HuH-7.5 (cell line): ENCODE measurements at places on chromosomes 5 and 9.

DNA sequence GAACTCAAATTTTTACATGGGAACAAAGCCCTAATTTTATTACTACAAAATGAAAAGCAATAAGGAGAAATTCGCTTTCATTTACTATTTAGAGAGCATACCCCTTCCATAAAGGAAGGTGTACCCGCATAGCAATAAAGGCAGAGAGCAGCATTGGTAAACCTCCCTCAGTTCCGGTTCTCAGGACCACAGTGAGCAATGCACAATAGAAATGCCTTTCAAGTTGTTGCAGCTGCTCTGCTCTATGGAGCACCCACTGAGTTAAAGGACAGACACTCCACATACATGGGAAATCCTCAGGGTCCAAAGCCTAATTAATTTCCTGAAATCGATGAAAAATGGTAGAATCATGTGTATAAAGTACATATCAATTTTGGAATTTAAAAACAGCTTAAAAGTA is 89.9 kb upstream of the MPDZ start:
- no peak for DNase-seq

GRCh38 chr5:74401946-74402320 is 238.6 kb downstream of the ENC1 start:
- DNase-seq, result no peak

GRCh38 chr5:95283761-95284571 is 928 bp downstream of the MCTP1 start:
- peak; percentile 41 for DNase-seq

DNA sequence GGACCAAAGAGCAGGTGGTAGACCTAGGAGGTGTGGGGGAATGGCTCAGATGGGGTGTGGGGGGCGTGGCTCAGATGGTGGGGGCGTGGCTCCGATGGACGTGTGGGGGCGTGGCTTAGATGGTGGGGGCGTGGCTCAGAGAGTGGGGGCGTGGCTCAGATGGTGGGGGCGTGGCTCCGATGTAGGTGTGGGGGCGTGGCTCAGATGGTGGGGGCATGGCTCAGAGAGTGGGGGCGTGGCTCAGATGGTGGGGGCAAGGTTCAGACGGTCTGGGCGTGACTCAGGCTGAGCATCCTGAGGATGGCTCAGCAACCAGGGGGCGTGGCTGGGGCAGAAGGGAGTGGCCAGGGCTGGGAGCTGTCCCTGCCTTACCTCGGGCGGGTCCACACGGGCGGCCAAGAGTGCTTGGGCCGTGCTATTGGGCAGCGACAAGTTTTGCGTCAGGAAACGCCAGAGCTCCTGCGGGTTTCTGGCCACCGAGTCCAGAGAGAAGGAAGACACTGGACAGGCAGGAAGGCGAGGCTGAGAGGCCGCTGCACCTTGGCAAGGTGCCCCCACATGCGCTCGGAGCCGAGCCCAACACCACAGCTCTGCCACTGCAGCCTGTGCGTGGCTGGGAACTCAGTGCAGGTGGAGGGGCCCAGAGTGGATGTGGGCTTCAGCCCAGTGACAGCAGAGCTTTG is 5.9 kb downstream of the ABCA2 start:
- DNase-seq, result peak; percentile 87

DNA sequence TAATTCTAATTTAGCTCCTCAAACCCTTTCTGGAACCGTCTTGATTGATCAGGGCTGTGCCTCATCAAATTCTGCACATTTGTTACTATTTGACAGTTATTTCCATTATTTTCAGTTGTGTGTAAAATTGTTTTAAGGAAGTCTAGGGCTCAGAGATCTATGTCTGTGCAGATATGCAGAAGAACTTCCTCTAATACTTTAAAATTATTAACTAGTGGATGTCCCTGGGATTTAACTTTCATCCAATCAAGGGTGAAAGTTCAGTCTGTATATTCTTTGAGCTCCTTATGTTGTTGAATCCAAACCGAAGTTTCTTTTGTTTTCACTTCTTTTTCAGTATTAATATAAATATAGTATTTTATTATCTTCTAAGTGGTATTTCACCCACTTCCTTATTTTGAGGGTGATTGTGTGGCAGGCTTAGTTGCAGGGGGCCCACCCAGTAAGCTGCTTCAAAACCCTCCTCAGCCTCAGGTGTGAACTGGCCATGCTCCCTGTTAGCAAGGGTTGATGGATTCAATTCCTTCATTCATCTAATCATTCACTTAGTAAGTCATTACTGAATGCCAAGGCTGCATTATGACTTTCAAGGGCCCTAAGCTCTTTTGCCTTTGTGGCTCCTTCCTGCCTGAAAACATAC is 2.1 kb upstream of the CAMLG start:
- DNase-seq, result no peak

DNA sequence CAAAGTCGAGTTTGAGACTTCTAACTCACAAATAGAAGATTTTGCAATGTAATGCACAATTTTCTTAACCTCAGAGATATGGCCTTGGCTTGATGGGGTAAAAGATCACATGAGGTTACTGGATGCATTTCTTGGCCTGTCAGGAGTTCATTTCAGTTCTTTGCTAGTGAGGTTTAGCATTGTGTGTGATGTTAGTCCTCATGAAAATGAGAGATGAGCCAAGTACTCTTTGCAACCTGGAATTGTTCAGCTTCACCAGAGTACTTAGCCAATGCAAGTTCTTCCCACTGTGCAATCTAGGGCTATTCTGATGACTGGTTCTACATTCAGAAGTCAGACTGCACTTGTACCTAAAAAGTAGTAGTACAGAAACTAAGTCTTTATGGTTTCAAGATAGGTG is 24.9 kb downstream of the GNAQ start:
- DNase-seq, result no peak

DNA sequence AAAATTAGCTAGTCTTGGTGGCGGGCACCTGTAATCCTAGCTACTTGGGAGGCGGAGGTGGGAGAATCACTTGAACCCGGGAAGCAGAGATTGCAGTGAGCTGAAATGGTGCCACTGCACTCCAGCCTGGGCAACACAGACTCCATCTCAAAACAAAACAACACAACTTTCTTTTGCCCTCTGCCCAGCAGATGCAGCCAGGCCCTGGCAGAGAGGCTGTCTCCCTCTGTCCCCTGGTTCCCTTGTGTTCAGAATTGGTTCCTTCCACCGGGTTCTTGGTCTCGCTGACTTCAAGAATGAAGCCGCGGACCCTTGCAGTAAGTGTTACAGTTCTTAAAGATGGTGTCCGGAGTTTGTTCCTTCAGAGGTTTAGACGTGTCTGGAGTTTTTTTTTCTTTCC is 30.2 kb upstream of the CEP72 start:
- no peak for DNase-seq

DNA sequence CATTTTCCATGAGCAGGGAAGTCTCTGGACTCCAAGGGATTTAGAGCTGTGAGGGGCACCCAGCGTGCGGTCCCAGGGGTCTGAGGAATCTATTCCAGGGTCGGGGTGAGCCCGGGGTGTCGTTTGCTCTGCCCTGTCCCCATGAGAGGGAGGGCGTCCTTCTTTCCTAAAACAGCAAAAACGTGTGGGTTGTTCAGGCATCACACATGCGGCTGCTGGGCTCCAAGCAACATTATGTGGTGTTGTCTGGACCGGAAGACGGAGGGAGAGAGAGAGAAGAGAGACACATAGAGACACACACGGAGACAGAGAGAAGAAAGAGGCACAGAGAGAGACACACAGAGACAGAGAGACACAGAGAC is 42.7 kb upstream of the COL5A1 start:
- no peak for DNase-seq
